ENCODE measurements at places on chromosomes 5 and 9. TPM values are rescaled to one million over a fixed set of nuclear protein-coding genes. Genes with fewer than 3 reads are reported as not detected.

PCDHGA11 gene
- polyA plus RNA-seq, result 2.5 TPM

GHR gene
- 1.8 TPM for polyA plus RNA-seq

SLC36A3 gene
- not detected for polyA plus RNA-seq

SLC4A9 gene
- polyA plus RNA-seq, result 0.14 TPM

GARIN3 gene
- polyA plus RNA-seq, result not detected

DOCK8 gene
- 1.5 TPM for polyA plus RNA-seq

TAF1L gene
- not detected for polyA plus RNA-seq

ANKRD34B gene
- not detected for polyA plus RNA-seq

RORB gene
- not detected for polyA plus RNA-seq

OTP gene
- not detected for polyA plus RNA-seq

RPP25L gene
- 21.9 TPM for polyA plus RNA-seq

DAB2 gene
- polyA plus RNA-seq, result 7.5 TPM

FOXD4L5 gene
- polyA plus RNA-seq, result 0.01 TPM

CYLC2 gene
- polyA plus RNA-seq, result not detected

WHRN gene
- 1.5 TPM for polyA plus RNA-seq

LECT2 gene
- polyA plus RNA-seq, result not detected

Data from keratinocyte (primary cell).